ENCODE measurements at places on chromosomes 1 and 21.

DNA sequence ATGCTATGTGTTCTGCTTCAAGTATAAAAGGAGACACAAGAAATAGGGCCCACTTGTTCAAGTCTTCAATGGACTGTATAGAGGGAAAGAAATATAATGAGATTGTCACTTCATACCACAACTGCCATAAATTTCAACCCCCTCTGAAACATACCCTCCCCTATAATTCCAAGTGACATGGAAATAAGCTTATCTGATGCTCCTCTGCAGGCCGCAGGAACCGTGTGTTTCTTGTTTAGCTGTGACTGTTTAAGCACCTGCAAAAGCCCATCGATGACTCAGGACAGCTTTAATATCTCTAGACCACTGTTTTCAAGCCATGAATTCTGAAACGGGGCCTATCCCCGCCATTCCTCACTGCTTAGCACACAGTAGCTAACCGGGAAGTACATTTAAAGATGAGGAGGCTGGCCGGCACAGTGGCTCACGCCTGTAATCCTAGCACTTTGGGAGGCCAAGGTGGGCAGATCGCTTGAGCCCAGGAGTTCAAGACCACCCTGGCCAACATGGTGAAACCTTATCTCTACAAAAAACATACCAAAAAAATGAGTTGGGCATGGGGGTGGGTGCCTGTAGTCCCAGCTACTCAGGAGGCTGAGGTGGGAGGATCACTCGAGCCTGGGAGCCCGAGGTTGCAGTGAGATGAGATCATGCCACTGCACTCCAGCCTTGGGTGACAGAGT lies 4.2 kb downstream of the HLCS start:
- DNase-seq = no peak

DNA sequence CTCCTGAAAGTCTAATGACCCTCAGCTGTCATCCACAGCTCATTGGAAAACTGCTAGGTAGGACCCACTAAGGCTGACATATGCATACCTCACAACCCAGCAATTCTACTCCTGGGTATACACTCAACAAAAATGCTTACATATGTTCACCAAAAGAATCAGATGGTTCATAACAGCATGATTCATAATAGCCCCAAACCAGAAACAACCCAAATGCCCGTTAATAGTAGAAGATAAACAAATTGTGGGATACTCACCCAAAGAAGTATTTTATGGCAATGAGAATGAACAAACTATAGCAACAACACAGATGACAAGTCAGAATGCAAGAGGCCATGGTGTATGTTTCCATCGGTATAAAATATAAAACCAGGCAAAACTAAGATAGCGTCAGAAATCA lies 124.6 kb downstream of the HLCS start:
- no peak for DNase-seq

DNA sequence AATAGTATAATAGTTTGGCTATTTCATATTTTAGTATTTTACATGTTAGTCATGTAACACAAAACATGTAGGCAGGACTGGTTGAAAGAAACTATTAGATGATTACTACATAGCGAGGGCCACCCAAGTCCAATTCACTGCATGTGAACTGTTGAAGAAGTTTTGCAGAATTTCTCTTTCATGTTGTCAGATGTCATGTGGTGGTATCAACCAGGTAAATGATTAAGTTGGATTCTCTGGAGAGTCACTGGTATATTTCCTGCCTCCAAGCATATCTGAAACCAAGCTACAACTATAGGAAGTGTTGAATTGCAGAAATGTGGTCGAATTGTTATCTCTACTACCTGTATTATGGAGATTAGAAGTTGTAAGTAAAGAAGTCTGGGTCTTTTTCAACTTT lies 137.8 kb upstream of the DPYD start:
- no peak for DNase-seq

DNA sequence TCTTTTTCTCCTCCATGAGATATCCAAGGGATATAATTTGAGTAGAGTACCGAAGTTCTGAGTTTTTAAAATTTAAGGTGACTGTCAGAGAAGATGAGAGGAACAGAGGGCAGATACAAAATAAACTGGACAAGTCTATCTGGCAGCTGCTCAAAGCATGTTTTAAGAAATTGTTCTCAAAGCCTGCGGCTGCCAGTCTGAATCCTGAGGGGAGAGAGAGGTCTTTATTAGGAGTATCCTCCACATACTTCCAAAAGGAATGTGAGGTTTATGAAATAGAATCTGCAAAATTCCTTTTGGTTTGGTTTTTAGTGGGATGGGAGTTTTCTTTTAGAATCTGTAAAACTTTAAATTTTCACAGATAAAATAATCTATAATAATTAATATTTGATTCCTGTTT lies 41.3 kb downstream of the TTC13 start:
- no peak for DNase-seq

- DNase-seq = no peak
Measured at GRCh38 chr1:96048572-96049212, 672.9 kb upstream of the PTBP2 start.

DNA sequence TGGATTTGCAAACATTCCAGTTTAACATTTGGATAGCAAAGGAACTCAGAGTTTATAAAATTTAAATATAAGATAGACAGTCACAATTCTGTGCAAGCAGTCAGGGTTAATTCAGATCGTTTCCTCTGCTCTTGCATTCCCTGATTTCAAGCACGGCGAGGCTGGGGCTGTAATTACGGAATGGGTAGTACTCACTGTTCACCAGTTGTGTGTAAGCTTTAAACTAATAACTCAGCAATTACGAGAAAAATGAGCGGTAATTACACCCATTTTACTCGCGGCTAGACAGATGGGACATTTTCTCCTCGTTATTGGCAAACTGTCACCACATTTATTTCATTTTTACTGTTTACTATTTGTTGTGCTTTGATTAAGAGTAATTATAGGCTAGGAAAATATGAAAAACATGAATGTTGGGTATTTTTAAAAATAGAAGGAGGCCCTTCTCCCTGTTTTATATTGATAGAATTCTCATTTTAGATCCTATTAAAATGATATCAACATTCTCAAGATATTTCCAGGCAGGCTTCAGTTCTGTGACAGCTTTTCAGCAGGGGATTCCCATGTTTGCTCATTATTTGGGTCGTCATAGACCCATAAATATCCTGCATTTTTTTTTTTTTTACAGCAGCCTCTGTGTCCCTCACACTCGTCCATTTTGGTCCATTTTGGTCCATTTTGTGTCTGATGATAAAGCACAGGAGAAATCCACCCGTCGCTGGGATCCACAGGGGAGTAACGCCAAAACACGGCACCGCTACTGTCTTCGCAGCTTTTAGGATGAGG lies 208.3 kb downstream of the DSCAM start:
- DNase-seq = no peak

GRCh38 chr1:97365026-97365425 lies 555.8 kb downstream of the DPYD start:
- no peak for DNase-seq

- no peak for DNase-seq
Measured at GRCh38 chr1:111006556-111006955, 42.8 kb upstream of the LRIF1 start.

- DNase-seq = no peak
Measured at GRCh38 chr1:169550294-169550693, 36.0 kb downstream of the F5 start.

DNA sequence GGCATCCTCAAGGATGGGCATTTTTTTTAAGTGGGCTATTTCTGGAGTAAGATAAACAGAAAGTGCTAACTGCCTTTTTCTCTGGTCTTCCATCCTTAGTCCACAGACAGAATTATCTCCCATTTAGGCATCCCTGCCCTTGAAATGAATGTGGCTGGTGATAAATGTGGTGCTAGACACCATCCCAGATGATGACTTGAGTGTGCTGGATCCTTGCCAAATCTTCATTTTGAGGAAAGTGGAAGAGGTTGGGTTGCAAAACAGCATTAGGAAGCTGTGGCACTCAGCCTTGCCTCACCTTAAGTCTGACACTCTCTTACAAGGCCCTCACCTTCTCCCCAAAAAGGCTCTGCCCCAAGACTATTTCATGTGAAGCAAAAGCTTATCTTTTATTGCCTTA lies 19.2 kb downstream of the MAB21L3 start:
- no peak for DNase-seq

GRCh38 chr1:238492271-238492670 lies 601.5 kb upstream of the ZP4 start:
- no peak for DNase-seq

DNA sequence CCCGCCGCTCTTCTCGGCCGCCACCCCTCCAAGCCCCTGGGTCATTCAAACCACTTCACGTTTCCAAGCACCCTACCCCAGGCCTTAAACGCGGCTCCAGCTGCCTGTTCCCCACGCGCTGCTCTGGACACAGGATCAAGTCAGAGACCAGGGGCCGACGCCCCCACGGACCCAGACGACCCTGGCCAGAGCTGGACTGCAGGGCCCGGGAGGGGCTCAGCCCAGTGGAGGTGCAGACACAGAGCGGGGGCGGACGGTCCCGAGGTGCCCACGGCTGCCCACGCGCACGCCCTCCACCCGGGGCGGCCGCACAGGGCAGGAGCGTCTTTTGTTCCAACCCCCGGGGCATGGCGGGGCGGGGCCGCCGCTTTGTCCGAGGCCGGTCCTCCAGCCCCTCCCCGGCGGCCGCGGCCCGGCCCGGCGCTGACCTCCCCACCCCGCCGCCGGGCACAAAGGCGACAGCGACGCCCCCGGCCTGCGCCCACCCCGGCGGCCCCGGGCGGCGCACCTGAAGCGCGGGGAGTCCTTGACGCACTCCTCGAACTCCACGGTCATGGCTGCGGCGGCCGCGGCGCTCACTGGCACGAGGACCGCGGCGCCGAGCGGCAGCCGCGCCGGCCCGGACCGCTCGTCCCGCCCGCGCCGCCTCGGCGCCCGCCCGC lies 338 bp downstream of the ACAP3 start:
- no peak for DNase-seq

GRCh38 chr1:210571356-210572284 lies 242.9 kb downstream of the HHAT start:
- no peak for DNase-seq

GRCh38 chr1:26164861-26165842 lies 3.6 kb downstream of the C1orf232 start:
- DNase-seq = no peak
